Stimulated activated CD4-positive, alpha-beta T cell treated with anti-CD3 and anti-CD28 coated beads, Interleukin-2, amount 100 ng/mL, for 24 hours (primary cell): ENCODE measurements at places on chromosomes 13 and 19.

DNA sequence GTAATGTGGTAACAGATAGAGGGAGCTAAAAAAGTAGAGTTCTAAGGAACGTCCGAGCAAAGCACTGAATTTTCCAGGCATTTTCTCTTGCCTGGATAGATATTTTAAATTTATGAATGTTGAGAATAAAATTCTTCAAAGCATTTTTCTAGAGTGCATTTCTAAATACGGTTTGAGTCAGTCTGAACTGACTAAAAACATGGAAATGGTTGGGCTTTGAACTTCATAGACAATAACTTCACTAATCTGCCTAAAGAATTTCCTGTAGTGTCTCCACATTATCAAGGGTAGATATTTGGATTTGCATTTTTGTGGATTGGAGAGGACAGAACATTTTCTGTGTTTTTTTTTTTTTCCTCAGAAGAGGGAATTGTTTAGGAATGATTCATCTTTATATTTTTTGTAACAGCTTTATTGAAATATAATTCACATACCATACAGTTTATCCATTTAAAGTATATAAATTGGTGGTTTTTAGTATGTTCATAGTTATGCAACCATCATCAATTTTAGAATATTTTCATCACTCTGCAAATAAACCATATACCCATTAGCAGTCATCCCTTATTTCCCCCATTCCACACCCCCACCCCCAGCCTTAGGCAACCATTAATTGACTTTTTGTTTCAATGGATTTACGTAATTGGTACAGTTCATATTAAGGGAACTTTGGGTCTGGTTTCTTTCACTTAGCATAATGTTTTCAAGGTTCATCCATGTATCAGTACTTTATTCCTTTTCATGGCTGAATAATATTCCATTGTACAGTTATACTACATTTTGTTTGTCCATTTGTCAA is 20.7 kb downstream of the GARRE1 start:
- no peak for DNase-seq

GRCh38 chr13:41842036-41842620 is 118.8 kb downstream of the VWA8 start:
- no peak for DNase-seq

GRCh38 chr19:53881482-53882390 is at the start of gene PRKCG:
PRKCG (plus strand) TSS chr19:53882197; CDS start chr19:53882495, 298 bp downstream.
- peak; percentile 50 for DNase-seq

DNA sequence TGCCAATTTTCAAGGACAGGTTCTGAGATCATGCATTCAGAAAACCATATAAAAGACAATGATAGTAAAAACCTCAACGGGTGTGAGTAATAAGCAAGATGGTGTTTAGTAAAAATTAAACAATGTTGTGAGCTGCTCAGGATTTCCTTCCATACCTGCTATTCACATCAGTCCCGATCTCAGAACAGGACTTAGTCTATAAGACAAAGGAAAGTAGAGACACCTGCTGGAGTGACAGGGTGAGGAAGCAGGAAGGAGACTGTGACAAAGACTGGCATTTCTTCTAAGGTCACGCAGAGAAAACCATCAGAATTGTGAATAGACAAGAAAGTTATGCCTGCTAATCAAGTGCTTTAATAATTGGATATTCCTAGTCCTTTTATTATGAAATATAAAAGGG is 648.0 kb downstream of the DACH1 start:
- no peak for DNase-seq

- DNase-seq, result no peak
Observed at GRCh38 chr13:20219577-20219976, 12.5 kb downstream of the GJB6 start.

DNA sequence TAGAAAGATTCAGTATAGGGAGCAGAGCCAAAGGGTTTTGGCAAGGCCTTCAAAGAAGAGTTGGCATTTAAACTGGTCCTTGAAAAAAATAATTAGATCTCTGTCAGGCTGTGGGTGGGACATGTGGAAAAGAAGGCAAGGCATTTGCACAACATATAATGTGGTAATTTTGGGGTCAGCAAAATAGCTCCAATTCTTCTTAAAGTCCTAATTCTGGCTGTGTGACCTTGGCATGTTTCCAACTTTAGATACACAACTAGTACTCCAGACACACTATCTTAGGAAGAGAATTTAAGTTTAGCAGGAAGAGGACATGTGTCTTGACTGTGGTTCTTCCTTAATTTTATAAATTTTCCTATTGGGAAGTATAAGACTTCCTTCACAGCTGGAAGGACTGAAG is 206.3 kb downstream of the PCDH17 start:
- no peak for DNase-seq

DNA sequence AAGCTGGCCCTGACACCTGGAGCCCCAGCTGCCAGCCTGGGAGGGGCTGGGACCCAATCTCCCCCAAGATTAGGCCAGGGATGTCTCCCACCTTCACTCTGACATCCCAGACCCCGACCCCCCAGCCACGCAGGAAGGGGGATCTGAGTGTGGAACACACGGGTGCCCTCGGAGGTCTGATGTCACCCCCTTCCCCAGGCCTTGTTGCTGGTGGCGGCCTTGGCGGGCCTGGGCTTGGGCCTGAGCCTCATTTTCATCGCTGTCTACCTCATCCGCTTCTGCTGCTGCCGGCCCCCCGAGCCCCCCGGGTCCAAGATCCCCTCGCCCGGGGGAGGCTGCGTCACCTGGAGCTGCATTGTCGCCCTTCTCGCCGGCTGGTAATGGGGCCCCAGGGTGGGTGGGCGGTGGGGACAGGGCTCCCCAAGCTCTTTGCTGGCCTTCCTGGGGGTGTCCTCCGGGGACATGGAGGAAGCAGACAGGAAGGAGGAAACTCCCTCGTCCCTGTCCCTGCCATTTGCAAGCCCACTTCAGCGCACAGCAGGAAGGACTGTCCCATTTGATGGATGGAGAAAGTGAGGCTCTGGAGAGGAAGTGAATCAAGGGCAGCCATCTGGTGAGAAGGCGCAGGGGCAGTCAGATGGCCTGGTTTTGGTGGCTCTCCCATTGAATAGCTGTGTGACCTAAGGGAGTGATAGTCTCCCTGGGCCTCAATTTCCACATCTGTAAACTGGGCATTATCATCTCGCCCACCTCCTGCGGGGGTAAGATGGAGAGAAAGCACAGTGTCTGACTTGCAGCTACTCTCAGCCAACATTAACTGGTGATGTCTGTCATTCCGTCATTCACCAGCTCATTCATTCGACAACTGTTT is 3.9 kb downstream of the TTYH1 start:
- DNase-seq, result no peak

DNA sequence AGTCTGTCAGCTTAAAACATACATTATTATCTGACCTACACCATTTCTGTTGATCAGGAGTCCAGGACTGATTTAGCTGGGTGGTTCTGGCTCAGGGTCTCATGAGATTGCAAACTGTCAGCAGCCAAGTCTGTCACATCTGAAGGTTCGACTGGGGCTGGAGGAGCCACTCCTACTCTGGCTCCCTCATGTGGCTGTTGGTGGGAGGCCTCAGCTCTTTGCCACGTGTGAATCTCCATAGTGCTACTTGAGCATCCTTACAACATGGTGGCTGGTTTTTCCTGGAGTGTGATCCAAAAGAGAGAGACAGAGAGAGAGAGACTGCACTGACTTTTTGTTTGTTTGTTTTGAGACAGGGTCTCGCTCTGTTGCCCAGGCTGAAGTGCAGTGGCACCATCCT is 63.6 kb upstream of the NFIC start:
- DNase-seq, result no peak

DNA sequence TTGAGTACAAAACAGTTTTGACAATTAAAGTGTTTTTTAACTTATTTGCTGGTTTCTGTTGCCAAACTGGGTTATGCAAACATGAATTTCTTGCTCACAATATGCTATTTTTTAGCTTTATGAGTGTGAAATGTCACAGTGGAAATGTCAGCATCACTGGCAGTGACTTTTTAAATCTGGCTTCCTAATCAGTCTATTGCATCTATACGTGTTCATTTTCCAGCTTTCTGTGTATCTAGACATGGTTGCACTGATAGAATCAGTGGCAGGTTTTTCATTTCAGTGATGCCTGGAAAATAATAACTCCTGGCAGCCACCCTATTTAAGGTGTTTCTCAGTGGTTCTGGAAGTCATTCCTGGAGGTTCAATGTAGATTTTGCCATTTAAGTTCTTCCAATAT is 146.7 kb downstream of the SLITRK6 start:
- DNase-seq, result no peak

- DNase-seq, result no peak
Observed at GRCh38 chr19:14616407-14616806, 33.5 kb downstream of the CLEC17A start.

- DNase-seq, result no peak
Observed at GRCh38 chr19:38093154-38093553, 130.9 kb downstream of the DPF1 start.

DNA sequence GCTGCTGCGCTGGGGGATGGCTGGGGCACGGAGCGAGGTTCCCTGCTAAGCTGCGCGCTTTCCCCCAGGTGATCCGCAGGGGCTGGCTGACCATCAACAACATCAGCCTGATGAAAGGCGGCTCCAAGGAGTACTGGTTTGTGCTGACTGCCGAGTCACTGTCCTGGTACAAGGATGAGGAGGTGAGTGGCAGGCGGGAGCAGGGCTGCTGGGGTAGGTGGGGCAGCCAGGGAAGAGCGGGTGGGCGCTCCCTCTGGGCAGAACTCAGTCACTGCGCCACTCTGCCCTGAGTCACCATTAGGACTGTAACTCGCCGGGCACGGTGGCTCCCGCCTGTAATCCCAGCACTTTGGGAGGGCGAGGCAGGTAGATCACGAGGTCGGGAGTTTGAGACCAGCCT is 23.8 kb downstream of the TMED1 start:
- no peak for DNase-seq

DNA sequence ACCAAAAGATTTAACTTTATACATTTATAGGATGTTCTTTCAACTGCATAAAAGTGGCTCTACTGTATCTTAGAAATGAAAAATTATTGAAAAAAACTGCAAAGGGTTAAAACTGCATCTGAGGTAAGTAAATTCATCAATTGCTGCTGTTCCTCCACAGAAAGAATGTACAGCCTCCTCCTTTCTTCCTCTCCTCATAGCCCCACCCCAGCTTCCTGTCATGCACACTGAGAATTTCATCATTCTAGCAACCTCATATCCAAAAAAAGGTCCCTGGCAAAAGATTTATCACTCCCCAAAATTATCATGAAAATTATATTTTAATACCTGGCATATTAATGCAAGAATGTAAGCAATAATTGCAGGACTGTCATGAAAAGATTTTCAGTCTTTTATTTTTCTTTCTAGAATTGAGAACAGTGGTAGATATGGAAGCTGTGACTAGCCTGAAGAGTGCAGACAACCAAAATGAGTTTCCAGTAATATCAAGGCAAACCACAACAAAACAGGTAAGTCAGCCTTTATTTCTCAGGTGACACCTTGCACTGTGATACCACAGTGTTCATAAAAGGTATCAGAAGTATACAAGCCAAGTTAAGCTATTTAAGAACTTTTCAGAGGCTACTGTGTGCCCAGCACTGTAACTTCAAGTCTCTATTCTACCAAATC is 110.8 kb downstream of the SUCLA2 start:
- no peak for DNase-seq

DNA sequence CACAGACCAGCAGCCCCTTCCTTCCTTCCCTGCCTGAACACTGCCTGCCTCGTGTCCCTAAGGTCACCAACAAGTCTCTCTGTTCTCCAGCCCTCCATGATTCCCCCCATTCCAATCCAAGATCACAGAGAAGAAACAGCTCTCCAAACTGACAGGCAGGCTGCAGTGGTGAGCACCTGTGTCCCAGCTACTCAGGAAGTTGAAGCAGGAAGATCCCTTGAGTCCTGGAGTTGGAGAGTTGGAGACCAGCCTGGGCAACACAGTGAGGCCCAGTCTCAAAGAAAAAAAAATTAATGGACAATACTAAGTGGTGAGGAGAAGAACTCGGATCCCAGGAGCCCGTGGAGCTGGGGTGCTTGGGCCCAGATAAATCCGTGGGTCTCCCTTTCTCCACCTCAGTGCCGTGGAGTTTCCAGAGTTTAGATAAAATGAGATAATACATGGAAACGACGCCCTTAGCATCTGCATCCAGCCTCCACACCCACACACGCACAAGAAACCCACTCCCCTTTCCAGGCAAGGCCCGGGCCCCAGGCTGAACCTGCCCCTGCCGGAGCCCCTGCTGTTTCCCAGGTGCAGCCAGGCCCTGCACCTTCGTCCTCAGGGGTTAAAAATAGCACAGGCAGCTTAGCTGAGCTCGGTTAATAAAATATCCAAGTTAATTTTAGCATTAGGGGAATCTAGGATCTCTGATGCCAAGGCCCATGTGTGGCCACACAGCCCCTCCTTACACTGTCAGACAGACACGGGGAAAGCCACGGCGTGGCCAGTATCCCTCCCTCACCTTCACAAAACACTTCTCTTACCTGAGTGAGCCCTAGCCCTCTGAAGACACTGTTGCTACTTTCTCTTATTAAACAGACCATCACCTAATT is 4.7 kb downstream of the RASA3 start:
- peak; percentile 0 for DNase-seq

- no peak for DNase-seq
Observed at GRCh38 chr19:41638641-41639081, 11.8 kb upstream of the CEACAM4 start.

DNA sequence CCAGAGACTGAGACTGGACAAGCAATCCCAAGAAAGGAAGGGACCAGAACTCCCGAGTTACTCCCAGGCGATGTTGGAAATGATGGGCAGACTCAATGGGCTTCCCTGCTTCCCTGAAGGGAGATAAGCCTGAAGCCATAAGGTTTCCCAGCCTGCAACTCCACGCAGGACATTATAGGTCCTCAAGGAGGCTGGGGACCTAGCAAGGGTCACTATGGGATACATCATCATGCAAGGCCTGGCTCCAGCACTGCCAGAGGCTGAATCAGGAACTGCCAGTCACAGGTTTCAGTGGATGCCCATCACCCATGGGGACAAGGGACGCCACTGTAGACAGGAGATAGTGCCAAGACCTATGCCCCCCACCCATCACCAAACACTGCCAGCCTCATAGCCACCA is 338.7 kb downstream of the IRS2 start:
- DNase-seq, result no peak

- DNase-seq, result no peak
Observed at GRCh38 chr13:93222976-93223375, 3.6 kb upstream of the GPC6 start.

DNA sequence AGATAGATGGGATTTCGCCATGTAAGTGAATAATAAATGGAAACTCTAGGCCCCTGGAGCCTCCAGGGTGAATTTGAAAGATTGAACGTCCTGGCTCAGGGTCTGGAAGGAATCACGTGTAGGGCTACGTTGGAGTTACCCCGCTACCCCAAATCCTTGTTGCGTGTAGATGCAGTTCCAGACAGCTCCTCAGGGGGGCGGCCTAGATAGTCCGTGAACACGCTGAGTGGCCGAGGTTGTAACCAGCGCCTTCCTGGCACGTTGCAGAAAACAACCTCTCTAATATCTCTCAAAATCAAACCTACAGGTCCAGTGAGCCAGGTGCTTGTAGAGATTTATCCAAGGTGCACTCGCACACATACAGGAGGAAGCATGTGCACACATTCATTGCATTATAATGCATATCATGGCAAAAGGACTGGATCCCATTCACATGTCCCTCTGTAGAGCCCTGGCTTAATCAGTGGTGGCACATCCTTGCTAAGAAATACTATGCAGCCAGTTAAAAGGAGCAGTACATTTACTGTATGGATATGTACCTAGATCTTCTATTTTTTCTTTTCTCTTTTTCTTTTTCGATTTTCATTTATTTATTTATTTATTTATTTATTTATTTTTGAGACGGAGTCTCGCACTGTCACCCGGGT is 2.5 kb upstream of the KEAP1 start:
- DNase-seq, result peak; percentile 89
